ENCODE measurements at places on chromosomes 2 and 18. TPM values are rescaled to one million over a fixed set of nuclear protein-coding genes. Genes with fewer than 3 reads are reported as not detected.

GRCh38 chr18:29251681-29252080, 1074.8 kb upstream of the CDH2 start:
- no peak for DNase-seq

ABCB11 gene
- total RNA-seq = 68.5 TPM

- no peak for DNase-seq
Measured at GRCh38 chr2:67260343-67261277, 136.5 kb upstream of the ETAA1 start.

GRCh38 chr2:36544638-36545338, 53.2 kb downstream of the FEZ2 start:
- DNase-seq = no peak

C2orf74 gene
- 13.5 TPM for total RNA-seq

- no peak for DNase-seq
Measured at GRCh38 chr2:241980193-241980592, 110.7 kb downstream of the RTP5 start.

DNA sequence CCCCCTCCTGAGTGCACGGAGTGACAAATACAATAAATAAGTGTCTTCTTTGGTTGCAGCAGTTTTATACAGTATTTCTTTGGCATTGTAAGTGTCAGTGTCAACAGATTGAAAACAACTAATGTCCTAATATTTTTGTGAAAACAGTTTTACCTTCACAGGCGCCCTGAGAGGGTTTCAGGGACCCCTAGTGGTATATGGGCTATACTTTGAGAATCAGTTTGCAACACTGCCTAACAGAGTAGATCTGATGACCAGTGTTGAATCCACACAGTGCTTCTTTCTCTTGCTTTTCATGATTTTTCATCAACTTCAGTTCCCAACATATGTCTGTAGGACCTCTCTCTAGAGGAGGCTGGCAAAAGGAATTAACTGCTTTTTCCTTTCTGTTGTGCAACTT, 162.2 kb downstream of the PRPF40A start:
- DNase-seq = no peak

DNA sequence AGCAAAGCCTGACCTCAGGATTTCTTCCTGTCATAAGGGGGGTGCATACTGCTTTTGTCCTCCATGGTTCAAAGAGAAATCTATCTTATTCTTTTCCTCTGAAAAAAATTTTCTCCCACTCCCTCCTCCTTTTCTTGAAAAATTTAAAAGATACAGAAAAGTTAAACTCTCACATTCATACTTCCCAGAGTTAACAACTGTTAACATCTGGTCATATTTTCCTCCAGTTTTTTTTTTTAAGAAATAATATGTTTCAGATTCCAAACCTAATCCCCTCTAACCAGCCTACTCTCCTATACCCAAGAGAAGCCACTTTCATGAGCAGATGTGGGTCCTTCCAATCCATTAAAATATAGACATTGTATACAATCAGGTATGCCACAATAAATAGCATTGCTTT, 378.9 kb upstream of the HNRNPA3 start:
- DNase-seq = no peak

- no peak for DNase-seq
Measured at GRCh38 chr18:79042276-79042675, 26.9 kb upstream of the ATP9B start.

PLCD4 gene
- total RNA-seq = 0.43 TPM

IL1A gene
- total RNA-seq = not detected

GRCh38 chr2:42802150-42802549, 9.8 kb upstream of the HAAO start:
- no peak for DNase-seq

DNA sequence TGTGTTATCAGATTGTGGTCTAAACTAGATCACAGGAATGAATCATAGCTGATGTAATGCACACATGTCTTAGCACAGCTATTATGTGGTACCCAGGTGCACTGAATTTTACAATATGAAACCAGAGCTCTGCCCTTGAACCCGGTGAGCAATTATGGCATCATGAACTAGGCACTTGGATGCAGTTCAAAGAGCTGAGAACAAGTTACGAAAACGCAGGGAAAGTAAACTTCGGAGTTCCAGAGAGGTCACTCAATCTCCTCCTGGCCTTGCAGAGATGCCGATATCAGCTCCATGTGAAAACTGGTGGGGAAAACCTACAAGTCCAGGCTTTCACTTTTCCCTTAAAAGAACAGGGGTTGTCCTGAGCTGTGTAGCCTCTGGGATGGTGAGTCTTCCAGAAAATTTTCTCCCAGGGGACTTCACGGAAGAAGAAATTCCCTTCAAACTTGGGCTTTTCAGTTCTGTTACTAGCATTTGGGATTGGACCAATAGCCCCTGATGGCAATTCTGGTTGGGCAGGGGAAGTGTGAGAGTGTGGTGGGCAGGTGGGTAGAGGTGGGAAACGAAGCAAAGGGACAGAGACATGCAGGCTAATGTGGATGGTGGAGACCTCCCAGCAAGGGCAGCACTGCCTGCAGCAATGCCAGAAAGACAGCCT, 71.1 kb upstream of the SH3BP4 start:
- DNase-seq = peak; percentile 86

RBKS gene
- 13.3 TPM for total RNA-seq

DNA sequence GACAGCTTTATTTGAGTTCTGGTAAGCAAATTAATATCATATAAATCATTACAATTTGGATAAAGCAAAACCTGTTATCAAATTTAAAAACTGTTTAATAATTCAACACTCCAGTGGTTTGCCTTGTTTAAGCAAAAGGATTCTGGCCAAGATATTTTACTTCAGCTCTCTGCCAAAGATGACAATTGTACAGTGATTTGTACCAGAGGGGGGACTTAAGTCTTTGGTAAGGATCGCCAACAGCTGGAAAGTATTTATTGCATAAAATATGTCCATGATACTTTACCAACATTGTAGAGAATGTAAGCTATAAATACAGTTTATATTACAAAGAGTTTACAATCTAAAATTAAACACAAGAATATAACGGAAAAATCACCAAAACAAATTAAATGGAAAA, 13.8 kb downstream of the PREPL start:
- DNase-seq = no peak

DNA sequence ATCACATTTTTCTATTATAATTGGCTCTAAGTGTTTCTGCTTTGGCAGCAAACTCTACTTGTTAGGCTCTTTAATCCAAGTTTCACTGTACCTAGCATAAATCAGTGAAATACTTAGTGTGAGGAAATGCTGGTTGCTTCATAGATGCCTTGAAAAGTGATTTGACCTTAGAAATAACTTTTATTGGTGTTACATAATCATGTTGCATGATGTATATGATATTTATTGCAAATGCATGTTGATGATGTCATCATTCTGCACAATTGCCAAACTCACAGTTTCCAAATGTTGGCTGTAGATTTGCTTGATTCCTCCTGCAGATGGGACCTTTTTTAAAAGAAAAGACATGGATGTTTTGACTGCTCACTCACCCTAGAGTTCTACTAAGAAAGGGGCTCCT, 137.6 kb upstream of the BCL2L11 start:
- DNase-seq = no peak

DNA sequence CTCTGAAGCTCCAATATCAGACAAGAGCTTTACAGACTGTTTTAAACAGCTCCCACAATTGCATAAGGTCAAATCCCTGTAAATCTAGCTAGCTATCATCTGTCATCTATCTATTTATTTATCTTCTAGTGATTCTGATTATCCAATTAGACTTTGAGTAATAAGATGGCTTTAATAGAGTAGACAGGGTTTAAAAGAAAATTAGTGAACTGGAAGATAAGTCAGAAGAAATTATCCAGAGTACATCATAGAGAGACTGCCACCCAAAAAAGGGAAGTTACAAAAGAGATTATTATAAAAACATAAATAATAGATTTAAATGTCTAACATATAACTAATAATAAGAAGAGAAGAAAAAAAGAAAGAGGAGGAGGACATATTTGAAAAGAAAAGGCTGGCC, 8.0 kb upstream of the ZC3H8 start:
- DNase-seq = no peak

GRCh38 chr2:163659224-163659623, 76.6 kb downstream of the FIGN start:
- DNase-seq = no peak

GRCh38 chr18:60812921-60813320, 440.3 kb upstream of the MC4R start:
- no peak for DNase-seq

DNA sequence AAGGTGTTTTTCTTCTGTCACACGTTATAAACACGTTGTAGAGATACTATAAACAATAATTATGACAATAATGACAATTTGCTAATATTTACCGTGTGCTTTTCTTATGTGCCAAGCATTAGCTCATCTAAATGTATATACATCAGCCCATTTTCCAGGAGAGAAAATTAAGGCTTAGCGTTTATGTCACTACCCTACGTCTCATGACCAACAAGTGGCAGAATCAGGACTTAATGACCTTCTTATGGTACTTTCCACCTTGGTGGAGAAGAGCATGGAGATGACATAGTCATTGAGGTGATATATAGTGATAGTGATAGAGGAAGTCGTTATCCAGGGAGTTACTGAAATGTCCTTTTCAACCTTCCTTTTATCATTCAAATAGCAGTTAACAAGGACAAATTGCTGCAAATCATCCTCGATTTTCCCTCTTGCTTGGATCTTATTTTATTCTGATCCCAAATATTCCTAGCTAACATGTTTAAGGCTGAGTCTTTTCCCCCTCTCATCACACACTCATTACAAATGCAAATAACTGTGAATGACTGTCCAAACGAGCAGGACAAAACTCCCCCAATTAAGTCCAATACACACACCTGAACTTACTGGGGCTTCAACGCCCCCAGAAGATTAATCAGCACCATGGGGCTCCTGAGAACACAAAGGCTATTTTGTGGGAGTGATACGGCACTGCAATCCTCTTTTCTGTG, 27.3 kb downstream of the SPRED2 start:
- DNase-seq = no peak

- no peak for DNase-seq
Measured at GRCh38 chr2:232236200-232236599, 142.4 kb upstream of the ALPP start.

DNA sequence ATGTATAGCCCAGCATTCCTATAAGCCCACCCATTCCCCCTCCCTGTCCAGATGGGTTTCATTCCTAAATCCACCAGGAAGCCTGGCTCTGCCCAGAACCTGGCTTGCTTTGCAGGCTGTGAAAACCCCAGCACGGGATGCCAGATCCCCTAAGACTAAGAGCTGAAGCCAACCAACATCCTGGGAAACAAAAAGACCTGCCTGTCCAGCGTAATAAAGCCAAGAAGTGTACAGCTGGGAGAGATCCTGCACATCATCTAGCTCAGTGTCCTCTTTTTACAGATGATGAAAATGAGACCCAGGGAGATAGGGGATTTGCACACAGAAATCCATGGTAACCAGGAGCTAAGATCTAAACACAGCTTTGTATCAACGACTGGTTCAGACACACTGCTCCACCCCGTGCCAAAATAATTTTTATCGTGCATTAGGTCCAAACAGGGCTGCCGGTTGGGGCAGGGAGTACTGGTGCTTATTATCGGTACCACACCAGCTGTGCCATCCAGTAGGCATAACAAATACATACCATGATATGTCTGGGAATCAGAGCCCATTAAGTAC, 2.9 kb downstream of the RND3 start:
- no peak for DNase-seq

GRCh38 chr2:128504246-128505149, 185.8 kb upstream of the HS6ST1 start:
- DNase-seq = no peak

DNA sequence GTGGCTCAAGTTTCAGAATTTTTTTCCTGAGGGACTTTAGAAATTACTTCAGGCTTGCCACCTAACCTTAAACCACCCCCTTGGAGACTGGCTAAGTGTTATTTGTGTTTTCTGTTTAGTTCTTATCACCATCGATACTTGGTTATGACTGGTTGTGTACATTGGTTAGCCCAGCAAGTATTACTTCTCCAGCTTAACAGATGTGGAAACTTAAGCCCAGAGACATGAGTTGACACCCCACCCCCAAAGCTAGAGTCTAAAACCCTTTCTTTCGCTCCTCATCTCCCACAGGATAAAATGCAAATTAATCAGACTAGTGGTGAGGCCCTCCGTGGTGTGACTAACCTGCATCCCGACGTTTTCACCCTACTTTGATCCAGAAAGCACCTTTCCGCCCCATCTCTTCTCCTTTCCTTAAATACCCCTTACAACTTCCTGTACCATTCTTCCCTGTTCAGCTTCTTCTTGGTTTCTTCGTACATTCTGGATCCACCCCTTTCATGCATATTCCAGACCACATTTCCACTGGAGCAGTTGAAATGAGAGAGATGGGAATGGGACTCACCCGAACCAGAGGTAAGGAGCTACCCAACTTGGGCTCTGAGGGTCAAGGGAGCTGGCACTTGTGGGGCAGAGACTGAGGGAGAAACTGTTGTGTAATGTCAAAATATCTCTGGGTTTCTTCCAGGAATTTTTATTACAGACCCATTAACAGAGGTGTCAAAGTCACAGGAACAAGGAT, 819 bp upstream of the MAP3K2 start:
- DNase-seq = no peak

TMEFF2 gene
- total RNA-seq = not detected

DNA sequence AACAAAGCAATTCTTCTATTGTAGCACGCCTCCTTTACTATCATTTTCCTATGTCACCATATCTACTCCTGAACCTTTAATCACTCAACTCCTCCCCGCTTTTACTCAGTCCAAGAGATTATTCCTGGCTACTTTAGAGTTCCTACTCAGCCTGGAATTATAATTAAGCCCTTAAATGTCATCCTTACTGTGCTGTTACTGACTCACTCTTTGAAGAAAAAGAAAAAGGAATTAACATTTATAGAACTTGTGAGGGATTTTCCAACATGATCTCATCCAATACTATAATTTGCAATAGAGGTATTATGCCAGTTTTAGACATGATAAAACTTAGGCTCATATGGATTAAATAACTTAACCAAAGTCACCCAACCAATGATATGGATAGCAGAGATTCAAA, 61.7 kb downstream of the CCDC88A start:
- DNase-seq = no peak

GRCh38 chr18:60894254-60894945, 438.8 kb upstream of the CDH20 start:
- no peak for DNase-seq

LAPTM4A gene
- total RNA-seq = 120 TPM

DYNAP gene
- not detected for total RNA-seq

- no peak for DNase-seq
Measured at GRCh38 chr2:236993286-236993685, 92.4 kb upstream of the COPS8 start.

CYP1B1 gene
- 6.1 TPM for total RNA-seq

- no peak for DNase-seq
Measured at GRCh38 chr2:101446869-101447268, 28.0 kb downstream of the RFX8 start.

PTH2R gene
- total RNA-seq = 0.18 TPM

DNA sequence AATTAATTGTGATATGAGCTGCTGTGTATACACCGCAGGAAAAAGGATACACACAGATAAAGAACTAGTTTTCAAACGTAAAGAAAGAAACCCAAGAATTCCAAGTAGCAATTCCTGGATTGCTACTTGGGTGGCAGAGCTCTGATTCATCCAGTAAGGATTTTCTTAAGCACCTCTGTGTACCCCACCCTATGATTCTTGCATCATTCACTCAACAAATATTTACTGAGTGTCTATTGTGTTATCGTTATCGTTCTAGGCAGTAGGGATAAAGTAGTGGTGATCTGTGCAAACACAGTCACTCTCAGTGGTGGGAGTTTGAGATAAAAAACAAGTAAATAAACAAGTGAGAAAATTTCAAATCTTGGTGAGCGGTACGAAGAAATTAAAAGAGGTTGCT, 4.9 kb upstream of the TMEM200C start:
- no peak for DNase-seq

TMEM37 gene
- 85.7 TPM for total RNA-seq
